Nucleus accumbens (tissue), 56 donors: ENCODE measurements at places on chromosomes 2 and 18.

DNA sequence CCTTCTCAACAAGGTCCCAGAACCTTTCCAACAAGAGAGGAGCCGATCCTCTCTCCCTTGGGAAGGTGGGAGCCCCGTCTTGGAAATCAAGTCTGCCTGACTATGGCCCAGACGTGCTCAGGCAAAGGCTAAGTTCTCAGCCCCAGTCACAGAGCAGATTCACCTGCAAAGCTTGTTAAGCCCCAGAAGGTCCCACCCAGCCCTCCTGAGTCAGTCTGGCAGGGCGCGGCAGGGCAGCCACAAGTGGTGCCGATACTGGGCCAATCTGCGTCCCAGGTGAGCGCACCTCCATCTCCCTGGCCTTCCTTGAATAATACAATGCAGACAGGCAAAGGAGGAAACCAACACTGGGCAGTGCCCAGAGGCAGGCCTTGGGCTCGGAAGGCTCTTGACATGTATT is 15.0 kb downstream of the CRACDL start:
- no peak for DNase-seq

GRCh38 chr18:22676423-22676822 is 256.7 kb upstream of the RBBP8 start:
- no peak for DNase-seq

GRCh38 chr2:98869272-98869641 is 66.8 kb downstream of the CRACDL start:
- DNase-seq = no peak

- no peak for DNase-seq
Measured at GRCh38 chr2:215137741-215138340, 585 bp downstream of the ABCA12 start.

DNA sequence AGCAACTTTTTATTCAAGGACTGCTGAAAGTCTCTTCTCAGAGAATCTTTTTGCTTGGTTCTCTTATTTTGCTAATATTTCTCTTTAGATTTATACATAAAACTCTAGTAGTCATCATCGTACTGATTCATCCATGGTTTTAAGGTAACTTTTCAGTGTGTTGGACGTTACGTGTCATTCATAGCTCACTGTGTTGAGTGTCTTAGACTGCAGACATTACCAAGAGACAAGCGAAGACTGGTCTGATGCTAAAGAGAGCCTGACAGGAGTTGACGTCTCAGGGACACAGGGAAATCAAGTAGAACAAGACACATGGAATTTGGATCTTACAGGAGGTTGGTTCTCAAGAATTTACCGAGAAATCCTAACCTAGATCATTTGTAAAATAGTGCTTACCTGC is 25.5 kb downstream of the RBM44 start:
- DNase-seq = no peak

- no peak for DNase-seq
Measured at GRCh38 chr2:73289304-73289703, 4.0 kb downstream of the EGR4 start.

GRCh38 chr2:238821391-238821790 is 26.5 kb upstream of the TWIST2 start:
- no peak for DNase-seq

GRCh38 chr2:55877087-55877436 is 46.5 kb downstream of the EFEMP1 start:
- no peak for DNase-seq

- no peak for DNase-seq
Measured at GRCh38 chr2:9708683-9709538, 78.1 kb upstream of the YWHAQ start.

- no peak for DNase-seq
Measured at GRCh38 chr2:189210250-189211087, 30.9 kb upstream of the COL5A2 start.

DNA sequence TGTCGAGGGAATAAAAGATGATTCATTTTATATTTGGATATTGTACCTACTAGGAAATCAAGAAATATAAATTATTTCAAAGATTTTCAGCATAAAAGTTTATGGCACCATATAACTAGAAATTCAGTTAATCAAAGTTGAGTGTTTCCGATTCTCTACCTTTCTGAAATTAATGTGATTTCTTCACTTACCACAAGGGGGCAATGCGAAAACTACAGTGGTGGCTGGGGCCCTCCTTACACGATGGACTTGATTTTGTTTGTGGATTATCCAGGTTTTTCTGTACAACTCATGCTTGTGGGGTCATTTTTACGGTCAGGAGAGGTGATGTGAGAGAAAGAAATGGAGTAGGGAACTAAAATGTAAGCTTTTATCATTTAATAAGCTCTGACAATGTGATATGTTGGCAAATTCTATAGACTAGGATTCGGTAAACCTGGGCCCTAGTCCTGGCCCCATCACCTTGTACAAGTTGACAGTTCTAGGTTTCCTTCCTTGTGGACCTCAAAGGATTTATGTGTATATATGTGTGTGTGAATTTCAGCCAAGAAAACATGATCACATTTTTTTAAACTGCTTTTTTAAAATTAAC is 47.6 kb downstream of the G6PC2 start:
- no peak for DNase-seq

DNA sequence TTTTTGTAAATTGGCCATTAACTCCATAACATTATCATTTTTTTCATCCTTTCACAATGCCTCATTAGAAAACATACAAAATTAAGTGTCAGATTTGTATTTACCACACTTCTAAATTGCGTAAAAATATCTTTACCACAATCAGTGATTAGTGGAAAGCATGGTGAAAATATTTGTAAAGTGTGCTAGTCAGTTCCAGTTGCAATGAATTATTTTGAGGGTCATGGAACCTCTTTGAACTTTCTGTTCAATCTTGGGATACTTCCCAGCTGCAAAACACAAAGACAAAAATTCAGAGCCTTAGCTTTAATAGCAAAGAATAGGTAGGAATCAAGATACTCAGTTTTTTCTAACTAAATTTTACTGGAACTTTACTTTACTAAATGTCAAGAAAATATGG is 4.0 kb upstream of the COL3A1 start:
- DNase-seq = no peak

DNA sequence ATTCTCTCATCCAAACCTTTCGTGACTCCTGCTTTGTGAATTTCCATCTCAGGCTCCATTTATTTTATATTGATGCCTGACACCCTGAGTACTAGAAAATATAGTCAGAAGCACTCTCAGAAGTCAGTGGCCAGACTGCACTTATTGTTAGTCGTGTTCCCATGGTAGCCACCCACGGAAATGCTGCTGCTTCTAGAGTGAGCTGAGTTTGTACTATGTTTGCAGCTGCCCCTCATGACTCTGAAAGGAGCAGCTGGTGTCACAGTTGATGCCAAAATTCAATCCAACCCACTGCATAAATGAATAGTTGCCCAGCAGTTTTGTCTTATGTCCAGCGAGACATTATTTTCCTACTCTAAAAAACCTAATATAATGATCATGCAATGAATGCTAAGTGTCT is 265.2 kb upstream of the SPHKAP start:
- no peak for DNase-seq

DNA sequence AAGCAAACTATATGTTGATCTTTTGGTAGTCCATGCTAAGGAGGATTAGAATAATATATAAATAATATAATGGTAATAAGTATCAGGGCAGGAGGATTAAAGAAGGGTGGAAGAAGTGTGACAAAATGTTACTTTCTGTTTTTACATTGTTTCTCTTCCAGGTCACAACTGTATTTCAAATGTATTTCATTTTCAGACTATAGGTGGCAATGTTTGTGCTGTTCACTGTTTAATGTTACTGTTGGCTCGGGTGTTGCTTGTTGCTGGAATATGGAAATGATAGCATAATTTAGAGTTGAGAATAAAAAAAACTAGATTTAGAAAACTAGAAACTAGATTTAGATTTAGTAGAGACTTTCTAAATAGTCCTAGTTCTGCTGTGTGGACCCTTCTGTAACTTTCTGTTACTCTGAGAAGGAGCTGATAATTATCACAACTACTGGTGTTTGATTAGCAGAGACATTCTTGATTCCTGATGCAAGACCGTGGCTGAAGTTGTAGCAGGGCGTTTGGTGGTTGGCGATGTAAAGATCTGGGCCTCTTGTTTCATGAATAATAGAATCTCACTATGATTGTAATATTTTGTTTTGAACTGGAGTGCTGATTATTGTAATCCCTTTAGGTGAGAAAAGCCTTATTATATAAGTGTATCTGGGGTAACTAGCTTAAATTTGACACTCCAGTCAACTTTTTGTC is 7.9 kb downstream of the NEDD4L start:
- DNase-seq = no peak

GRCh38 chr2:173214213-173214612 is 138.6 kb downstream of the MAP3K20 start:
- DNase-seq = no peak

- no peak for DNase-seq
Measured at GRCh38 chr2:161956738-161957137, 117.3 kb downstream of the DPP4 start.

- no peak for DNase-seq
Measured at GRCh38 chr2:29619689-29620088, 301.7 kb downstream of the ALK start.

DNA sequence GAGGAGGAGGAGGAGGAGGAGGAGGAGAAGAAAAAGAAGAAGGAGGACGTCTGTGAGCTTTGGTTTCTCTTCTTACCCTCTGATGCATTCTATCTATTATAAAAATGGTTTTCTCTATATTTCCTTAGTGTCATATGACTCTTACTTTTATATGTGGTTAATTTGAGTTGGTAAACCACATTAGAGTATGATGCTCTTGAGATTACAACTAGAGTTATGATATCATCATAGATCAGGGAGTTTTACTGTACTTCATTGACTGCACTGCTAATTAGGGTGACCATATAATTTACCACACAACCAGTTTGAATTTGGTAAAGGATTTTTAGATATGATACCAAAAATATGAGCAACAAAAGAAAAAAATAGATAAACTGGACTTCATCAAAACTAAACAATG is 166.4 kb downstream of the ZNF385B start:
- no peak for DNase-seq

DNA sequence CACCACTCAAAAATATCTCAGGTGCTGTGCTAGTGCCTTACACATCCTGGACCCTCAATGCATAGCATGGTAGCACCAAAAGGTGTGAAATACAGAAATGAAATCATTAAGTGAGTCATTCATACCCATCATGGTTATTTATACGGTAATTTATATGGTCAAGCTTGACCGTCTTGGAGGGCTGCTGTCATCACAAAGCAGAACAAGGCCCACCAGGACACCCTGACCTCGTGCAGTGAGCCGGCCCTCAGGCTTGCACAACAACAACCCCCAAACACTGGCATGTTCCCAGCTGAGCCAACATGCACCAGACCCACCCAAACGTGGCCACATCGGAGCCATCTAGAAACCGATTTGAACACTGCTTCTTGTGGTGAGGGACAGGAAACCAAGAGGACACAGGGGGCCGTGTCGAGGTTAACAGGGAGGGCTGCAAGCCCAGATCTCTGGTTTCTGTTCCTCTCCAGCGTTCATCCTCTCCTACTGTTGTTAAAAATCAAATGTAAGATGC is 378.5 kb upstream of the ID2 start:
- DNase-seq = peak; percentile 18

- no peak for DNase-seq
Measured at GRCh38 chr2:170339750-170340692, 162.1 kb downstream of the MYO3B start.

GRCh38 chr2:171595456-171595855 is 73.2 kb downstream of the CYBRD1 start:
- no peak for DNase-seq

GRCh38 chr2:217954051-217954450 is 48.7 kb downstream of the TNS1 start:
- DNase-seq = no peak

DNA sequence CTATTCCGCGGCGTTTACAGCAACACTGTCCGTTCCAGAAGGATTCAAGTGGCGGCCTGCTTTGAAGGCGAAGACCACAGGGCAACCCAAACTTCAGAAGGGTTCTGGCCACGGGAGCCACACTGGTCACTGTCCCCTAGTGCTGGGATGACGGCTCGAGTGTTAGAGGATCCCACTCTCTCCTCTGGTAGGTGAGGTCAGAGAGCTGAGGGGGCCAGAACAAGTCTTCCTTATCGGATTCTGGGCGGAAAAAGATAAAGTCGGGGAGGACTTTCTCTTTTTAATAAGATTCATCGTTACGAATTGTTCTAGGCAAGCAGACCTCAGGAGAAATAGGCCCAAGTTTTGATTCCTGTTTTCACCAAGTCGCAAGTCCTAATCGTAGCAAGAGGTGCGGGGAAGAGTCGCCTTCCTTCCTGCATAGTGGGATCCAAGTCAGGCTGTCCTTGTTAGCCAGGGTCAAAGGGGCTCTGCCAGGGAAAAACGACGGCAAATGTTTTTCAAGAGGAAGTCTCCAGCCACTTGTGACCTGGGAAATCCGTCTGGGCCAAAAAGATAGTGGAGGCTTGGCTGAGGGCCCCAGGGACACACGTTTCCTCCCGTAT is 864 bp upstream of the MYL12A start:
- DNase-seq = peak; percentile 18

- DNase-seq = no peak
Measured at GRCh38 chr18:56245866-56246580, 392.4 kb downstream of the TXNL1 start.

- no peak for DNase-seq
Measured at GRCh38 chr2:120162716-120163115, 60.5 kb downstream of the TMEM185B start.

GRCh38 chr18:3448838-3449511 is 997 bp upstream of the TGIF1 start:
- peak; percentile 51 for DNase-seq

DNA sequence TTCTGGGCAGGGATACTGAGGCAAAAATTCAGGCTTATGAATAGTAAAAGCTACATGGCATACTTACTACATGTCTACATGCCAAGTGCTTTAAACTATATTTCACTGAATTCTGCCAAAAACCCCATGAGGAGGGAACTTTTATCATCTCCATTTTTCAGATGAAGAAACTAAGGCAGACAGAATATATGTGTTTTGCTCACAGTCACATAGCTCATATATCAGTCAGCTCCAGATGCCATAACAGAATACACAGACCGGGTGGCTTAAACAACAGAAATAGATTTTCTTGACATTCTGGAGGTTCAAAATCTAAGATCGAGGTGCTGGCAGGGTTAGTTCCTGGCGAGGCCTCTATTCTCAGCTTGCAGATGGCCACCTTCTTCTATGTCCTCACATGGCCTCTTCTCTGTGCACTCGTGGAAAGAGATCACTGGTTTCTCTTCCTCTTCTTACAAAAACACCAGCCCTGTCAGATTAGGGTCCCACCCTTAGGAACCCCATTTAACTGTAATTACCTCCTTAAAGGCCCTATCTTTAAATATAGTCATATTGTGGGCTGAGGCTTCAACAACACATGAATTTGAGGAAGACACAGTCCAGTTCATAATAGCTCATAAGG is 27.1 kb upstream of the CREB1 start:
- DNase-seq = no peak
